Naive thymus-derived CD8-positive, alpha-beta T cell (primary cell): ENCODE measurements at places on chromosomes 12 and 14. TPM values are rescaled to one million over a fixed set of nuclear protein-coding genes. Genes with fewer than 3 reads are reported as not detected.
A peak's percentile ranks its signal among the peaks of the same experiment; 100 is the strongest.

Gene PLBD1
- total RNA-seq: 0.86 TPM

Gene NID2
- total RNA-seq: not detected

Gene TRIM9
- total RNA-seq: 2.2 TPM

Gene PLEKHH1
- 1.0 TPM for total RNA-seq

Gene LBHD2
- total RNA-seq: not detected

DNA sequence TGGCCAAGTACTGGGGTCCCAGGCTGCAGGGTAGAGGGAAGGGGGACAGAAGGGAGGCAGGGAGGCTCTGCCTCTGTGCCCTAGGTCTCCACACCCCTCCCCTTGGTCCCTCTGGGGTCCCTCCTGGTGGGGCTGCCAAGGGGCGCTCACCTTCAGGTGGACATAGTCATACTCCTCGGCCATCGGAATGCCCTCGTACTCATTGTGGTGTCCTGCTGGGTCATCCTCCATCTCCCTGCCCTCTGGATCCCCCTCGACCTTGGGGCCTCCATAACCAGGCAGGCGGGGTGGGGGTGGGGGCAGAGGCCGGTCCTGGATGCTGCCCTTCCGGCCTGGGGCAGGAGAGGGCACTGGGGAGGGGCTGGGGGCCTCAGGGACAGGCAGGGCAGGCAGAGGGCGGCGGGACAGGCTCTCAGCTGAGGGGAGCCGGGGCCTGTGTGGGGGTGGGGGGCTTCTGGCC, 5.8 kb downstream of the EFS start:
- H3K27ac ChIP-seq: no peak overlapping the region
- no peak for DNase-seq
- H3K4me3 ChIP-seq: no peak overlapping the region
- no peaks in the 10 kb centered on the region for H3K4me1 ChIP-seq
- peaks cover 4% of the 10 kb centered on the region for H3K27me3 ChIP-seq

- no peak overlapping the region for H3K4me3 ChIP-seq
- H3K27ac ChIP-seq: no peak overlapping the region
- no peak for DNase-seq
- H3K36me3 ChIP-seq: no peaks in the 10 kb centered on the region
- no peaks in the 10 kb centered on the region for H3K27me3 ChIP-seq
These were observed 250.2 kb downstream of the GPHN start for GRCh38 chr14:66758031-66758613.

GRCh38 chr14:22221508-22221907, 367.5 kb downstream of the DAD1 start:
- peak overlapping the region; percentile 47 for H3K4me3 ChIP-seq
- no peak overlapping the region for H3K27ac ChIP-seq
- H3K27me3 ChIP-seq: no peaks in the 10 kb centered on the region
- DNase-seq: no peak
- no peaks in the 10 kb centered on the region for H3K36me3 ChIP-seq
- peaks cover 14% of the 10 kb centered on the region for H3K4me1 ChIP-seq

DNA sequence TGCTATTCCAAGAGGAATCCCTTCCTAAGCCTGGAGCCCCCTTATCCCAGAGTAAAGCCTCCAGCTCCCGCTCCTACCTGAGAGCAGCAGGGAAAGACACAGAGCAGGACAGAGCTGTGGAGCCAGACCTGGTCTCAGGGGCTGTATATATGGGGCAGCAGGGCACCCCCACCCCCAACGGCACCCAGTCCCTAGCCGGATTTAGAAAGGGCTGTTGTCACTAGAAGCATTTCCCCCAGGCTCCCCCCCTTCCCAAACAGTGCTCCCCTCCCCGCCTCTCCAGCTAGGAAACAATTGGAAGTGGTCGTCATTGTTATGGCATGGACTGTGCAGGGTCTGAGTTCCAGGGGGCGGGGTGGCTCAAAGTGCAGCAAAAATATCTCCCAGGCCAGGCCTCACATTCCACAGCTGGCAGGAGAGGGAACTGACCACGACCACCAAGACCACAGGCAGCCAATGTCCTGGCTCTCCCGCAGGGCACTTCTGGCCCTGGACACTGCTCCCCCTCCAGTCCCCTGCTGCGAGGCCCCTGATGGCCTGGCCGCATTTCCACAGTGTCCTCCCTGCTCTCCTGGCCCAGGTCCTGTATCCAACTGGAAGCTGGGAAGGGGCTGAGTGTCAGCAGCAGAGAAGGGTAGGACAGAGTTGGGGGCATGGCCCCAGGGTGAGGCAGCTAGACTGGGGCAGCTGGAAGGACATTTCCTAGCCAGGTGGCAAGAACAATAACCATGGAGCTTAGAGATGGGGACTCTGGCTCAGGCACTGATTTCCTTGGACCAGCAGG, at the start of gene MYH7:
Gene MYH7 (minus strand): TSS at position 118 of the 784 bp plus-strand sequence. CDS start 1,928 bp downstream, outside the sequence.
- no peak within 1 kb of the TSS for H3K4me3 ChIP-seq
- DNase-seq: no peak
- no peaks in the 10 kb centered on the region for H3K4me1 ChIP-seq
- peaks cover 13% of the 10 kb centered on the region for H3K27me3 ChIP-seq
- H3K36me3 ChIP-seq: no peaks in the 10 kb centered on the region

- no peak for DNase-seq
- peak overlapping the region; percentile 5 for H3K27ac ChIP-seq
- H3K4me1 ChIP-seq: peaks cover 4% of the 10 kb centered on the region
- H3K27me3 ChIP-seq: no peaks in the 10 kb centered on the region
These were observed 99.8 kb downstream of the BORCS5 start for GRCh38 chr12:12456637-12457036.

- no peak overlapping the region for H3K4me3 ChIP-seq
- H3K27me3 ChIP-seq: peaks cover 4% of the 10 kb centered on the region
- H3K4me1 ChIP-seq: no peaks in the 10 kb centered on the region
- H3K36me3 ChIP-seq: peaks cover 2% of the 10 kb centered on the region
- no peak for DNase-seq
These were observed 22.1 kb downstream of the SLC6A13 start for GRCh38 chr12:240566-240965.

GRCh38 chr12:106771425-106771824, 3.1 kb upstream of the RIC8B start:
- no peaks in the 10 kb centered on the region for H3K36me3 ChIP-seq
- no peak overlapping the region for H3K27ac ChIP-seq
- DNase-seq: no peak
- peaks cover 54% of the 10 kb centered on the region for H3K4me1 ChIP-seq
- no peaks in the 10 kb centered on the region for H3K27me3 ChIP-seq
- H3K4me3 ChIP-seq: no peak overlapping the region

DNA sequence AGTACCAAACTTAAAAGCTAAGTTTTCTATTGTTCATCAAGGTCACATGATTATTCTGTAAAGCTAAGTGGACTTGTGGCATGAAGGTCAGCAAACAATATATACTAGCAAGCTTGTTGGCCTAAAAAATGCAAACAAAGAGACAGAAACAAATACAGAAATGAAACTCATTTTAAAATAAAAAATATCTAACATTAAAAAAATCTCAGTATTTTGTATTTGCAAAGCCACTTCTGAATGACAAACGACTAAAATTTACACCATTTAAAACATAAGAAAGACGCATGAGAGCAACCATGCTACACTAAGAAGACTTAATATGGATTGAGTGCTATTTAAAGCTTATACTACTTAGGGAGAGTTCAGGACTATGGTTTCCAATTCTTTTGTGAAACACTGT, 72.8 kb upstream of the BBS10 start:
- no peak overlapping the region for H3K27ac ChIP-seq
- H3K27me3 ChIP-seq: no peaks in the 10 kb centered on the region
- DNase-seq: no peak
- H3K36me3 ChIP-seq: peaks cover 13% of the 10 kb centered on the region
- H3K4me3 ChIP-seq: no peak overlapping the region

DNA sequence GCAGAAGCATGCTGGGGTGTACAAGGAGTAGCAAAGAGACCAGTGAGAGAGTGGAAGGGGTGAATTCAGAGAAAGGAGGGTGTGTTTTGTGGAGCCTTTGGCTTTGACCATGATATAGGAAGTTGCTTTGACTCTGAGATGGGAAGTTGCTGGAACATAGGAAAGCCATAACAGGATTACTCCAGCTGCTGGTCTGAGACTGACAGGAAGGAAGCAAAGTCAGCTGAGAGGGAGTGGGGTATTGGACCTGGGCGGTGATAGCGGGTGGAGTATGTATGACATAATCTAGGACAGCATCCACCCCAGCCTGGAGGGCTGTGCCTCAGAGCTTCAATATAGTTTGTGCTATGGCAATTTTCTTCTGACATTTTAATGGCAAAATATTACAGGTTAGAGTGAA, 324.4 kb downstream of the PDZRN4 start:
- H3K27me3 ChIP-seq: peaks cover 3% of the 10 kb centered on the region
- no peak overlapping the region for H3K27ac ChIP-seq
- H3K4me1 ChIP-seq: no peaks in the 10 kb centered on the region
- H3K36me3 ChIP-seq: no peaks in the 10 kb centered on the region
- DNase-seq: no peak

DNA sequence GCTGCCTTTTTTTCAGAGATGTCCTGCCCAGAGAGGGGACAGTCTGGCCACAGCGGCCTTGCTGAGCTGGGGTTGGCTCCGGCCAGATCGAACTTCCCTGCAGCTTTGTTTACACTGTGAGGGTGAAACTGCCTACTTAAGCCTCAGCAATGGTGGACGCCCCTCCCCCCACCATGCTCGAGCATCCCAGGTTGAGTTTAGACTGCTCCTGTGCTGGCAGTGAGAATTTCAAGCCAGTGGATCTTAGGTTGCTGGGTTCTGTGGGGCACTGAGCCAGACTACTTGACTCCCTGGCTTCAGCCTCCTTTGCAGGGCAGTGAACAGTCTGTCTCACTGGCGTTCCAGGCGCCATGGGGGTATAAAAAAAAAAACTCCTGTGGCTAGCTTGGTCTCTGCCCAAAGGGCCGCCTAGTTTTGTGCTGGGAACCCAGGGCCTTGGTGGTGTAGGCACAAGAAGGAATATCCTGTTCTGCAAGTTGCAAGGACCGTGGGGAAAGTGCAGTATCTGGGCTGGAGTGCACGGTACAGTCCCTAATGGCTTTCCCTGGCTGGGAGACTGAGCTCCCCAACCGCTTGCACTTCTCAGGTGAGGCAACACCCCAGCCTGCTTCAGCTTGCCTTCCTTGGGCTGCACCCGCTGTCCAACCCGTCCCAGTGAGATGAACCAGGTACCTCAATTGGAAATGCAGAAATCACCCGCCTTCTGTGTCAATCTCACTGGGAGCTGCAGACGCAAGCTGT, 79.1 kb downstream of the LRIG3 start:
- DNase-seq: no peak
- H3K36me3 ChIP-seq: peaks cover 5% of the 10 kb centered on the region
- no peak overlapping the region for H3K4me3 ChIP-seq
- H3K4me1 ChIP-seq: no peaks in the 10 kb centered on the region
- H3K27ac ChIP-seq: no peak overlapping the region
- H3K27me3 ChIP-seq: no peaks in the 10 kb centered on the region

DNA sequence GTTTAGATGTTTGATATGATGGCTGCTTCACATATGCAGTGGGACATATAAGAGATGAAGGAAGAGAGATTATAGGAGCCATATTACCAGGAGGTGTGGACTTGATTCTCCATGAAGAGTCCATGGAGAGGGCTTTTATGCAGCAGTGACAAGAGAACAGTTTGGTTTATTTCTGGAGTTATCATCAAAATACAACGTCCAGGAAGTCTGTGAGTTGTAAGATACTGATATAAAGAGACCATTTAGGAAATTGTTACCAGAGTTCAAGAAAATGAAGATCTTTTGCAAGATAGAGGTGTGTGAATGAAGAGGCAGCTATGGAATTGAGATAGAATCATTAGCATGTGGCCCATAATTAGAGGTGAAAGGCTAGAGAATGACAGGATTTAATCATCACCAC, 431.7 kb downstream of the NPAS3 start:
- peaks cover 5% of the 10 kb centered on the region for H3K27me3 ChIP-seq
- no peaks in the 10 kb centered on the region for H3K4me1 ChIP-seq
- H3K36me3 ChIP-seq: no peaks in the 10 kb centered on the region
- H3K27ac ChIP-seq: no peak overlapping the region
- no peak for DNase-seq

DNA sequence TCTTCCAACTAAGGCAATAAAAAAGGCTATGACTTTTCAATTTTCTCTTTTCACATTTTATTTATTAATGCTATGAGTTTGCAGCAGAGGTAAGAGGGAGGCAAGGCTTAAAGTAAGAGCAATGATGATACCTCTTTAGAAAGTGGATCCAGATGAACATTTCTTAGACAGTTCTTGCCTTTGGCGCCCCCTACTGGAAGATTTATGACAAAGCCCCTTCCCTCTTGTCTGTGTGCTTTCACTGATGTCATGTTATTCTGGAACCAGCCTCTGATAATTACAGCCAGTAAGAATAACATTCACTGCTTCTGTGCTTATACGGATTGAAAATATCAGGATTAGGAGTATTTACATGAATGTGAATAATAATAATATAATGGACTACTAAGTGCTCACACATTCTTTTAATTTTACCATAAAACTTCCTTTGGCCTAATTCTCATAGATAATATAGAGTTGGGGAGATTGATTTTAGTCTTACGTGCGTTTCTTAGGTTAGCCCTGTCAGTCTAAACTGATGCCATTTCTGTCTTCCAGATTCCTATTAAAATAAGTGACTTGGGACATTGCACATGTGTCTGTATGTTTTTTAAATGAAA, 1929.9 kb upstream of the SEL1L start:
- no peak overlapping the region for H3K27ac ChIP-seq
- no peaks in the 10 kb centered on the region for H3K27me3 ChIP-seq
- H3K4me3 ChIP-seq: no peak overlapping the region
- no peaks in the 10 kb centered on the region for H3K36me3 ChIP-seq
- no peak for DNase-seq

GRCh38 chr12:96210376-96211055, 16.3 kb downstream of the ELK3 start:
- peak overlapping the region; percentile 96 for H3K27ac ChIP-seq
- H3K4me3 ChIP-seq: peak overlapping the region; percentile 86
- no peaks in the 10 kb centered on the region for H3K36me3 ChIP-seq
- DNase-seq: no peak
- no peaks in the 10 kb centered on the region for H3K27me3 ChIP-seq

- H3K4me3 ChIP-seq: peak overlapping the region; percentile 73
- peak overlapping the region; percentile 92 for H3K27ac ChIP-seq
- H3K4me1 ChIP-seq: peaks cover 33% of the 10 kb centered on the region
- DNase-seq: peak; percentile 12
- no peaks in the 10 kb centered on the region for H3K27me3 ChIP-seq
These were observed 325 bp upstream of the CLIP1 start for GRCh38 chr12:122422730-122423257.

DNA sequence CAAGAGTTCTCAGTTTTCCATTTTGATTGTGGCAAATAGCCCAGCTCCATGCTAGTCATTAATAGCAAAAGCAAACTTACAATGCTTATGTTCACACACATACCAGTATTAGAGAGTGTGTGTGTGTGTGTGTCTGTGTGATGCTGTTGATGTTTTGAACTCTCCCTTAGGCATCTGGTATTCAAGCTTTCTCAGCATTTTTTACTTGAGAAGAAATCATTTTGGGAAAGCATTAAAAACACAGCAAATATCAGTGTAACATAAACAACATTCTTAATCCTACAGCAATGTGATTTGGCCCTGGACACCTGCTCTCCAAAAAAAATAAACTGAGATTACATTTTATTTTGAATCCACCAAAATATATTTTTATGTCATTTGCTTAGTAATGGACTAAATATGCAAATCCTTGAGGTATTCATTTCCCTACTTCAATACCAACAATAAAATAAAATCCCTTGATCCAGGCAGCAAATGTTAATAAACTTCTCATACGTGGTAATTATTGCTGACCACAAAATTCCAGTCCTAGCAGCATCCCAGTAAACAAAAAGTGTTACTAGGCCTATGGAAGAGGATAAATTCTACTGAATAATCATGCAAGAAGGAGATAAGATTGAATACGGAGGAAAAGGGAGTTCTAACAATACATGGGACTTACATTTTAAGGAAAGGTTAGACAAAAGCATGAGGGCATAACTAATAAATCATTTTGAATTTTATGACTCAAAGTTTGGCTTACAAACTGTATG, 249.5 kb upstream of the CLEC14A start:
- H3K4me3 ChIP-seq: no peak overlapping the region
- H3K27me3 ChIP-seq: peaks cover 21% of the 10 kb centered on the region
- H3K4me1 ChIP-seq: no peaks in the 10 kb centered on the region
- no peaks in the 10 kb centered on the region for H3K36me3 ChIP-seq
- no peak overlapping the region for H3K27ac ChIP-seq
- DNase-seq: no peak
